ENCODE measurements at places on chromosomes 1 and 21.

DNA sequence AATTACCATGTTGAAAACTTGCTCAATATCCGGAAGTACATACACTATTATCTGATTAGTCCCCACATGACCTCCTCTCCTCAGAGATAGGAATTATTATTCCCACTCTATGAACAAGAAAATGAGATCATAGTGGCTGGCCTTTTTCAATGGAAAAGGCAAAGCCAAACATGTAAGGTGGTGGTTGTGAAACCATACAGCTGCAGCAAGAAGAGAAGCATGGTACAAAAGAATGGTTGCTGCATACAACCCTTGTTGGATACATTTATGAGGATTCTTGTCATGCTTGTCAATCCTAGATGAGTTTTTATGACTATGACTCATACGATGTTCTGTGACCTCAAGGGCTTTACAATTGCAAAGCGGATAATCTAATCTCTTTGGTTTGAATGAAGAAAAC lies 514.7 kb downstream of the PLPP3 start:
- DNase-seq: no peak

DNA sequence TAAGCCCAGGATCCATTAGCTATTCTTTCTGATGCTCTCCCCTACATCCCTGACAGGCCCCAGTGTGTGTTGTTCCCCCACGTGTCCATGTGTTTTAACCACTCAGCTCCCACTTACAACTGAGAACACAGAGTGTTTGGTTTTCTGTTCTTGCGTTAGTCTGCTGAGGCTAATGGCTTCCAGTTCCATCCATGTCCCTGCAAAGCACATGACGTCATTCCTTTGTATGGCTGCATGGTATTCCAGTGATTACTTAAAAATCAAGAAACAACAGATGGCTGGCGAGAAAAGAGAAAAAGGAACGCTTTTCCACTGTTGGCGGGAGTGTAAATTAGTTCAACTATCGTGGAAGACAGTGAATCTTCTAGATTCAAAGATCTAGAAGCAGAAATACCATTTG lies 556.0 kb downstream of the PTPRC start:
- DNase-seq: no peak

- no peak for DNase-seq
These were observed 13.4 kb downstream of the C1QB start for GRCh38 chr1:22666412-22666811.

- no peak for DNase-seq
These were observed at the start of gene PLEKHG5 for GRCh38 chr1:6491480-6491962. TSS of gene PLEKHG5 (minus strand) at chr1:6491667. CDS start at chr1:6477571, 14,096 bp downstream.

- no peak for DNase-seq
These were observed 3.5 kb downstream of the PTCH2 start for GRCh38 chr1:44839576-44839975.

DNA sequence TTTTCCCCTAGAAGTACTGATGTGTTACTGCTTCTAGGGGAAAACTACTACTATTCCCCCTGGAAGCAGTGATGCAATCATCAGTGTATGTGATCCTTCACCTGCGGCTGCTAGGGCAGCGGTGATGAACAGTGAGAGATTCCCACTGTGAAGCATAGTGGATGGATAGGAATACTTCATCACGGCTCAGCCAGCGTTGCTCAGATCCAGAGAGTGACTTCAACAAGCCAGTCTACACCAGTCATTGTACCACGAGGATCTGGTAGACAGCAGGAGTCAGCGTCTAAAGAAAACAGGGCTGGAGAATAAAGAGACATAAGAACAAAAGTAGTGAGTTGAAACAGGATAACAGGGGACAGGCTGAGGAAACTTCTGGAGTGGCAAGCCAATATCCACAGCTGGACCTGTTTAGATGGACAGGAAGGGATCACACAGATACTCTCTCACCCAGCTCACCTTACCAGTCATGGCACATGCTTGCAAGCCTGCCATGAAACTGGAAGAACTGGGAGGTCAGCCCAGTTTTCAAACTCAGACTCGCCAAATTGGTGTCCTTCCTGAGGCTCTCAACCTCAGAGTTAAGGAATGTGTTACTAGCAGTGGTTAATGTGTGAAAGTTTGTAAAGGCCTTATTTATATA lies 42.4 kb upstream of the LRRC52 start:
- DNase-seq: no peak

- DNase-seq: no peak
These were observed 55.4 kb upstream of the GRHL3 start for GRCh38 chr1:24263746-24264145.

GRCh38 chr1:181310560-181310959 lies 172.8 kb upstream of the CACNA1E start:
- DNase-seq: no peak

- DNase-seq: no peak
These were observed 134.7 kb downstream of the ST6GALNAC3 start for GRCh38 chr1:76209238-76209637.

- peak; percentile 51 for DNase-seq
These were observed 25.2 kb upstream of the RCAN1 start for GRCh38 chr21:34639882-34640788.

GRCh38 chr1:193417945-193418744 lies 231.7 kb upstream of the B3GALT2 start:
- no peak for DNase-seq

DNA sequence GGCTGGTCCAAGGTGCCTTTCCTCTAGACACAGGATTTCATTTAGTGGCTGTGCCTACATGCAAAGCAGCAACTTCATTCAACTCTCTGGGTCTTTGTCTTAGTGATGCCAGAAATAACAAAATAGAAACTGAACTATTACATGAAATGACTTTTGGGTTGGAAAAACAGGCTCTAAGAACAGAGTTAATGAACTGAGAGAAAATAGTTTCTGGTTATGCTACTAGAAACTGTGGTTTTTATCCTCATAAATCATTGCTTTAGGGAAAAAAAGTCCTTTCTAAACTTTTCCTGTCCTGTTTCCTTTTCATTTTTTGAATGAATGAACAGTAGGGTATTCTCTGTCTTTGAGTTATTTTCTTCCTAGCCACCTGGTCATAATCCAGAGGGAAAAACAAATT lies 424.0 kb downstream of the KIF26B start:
- DNase-seq: no peak

GRCh38 chr1:14919751-14920150 lies 233.8 kb upstream of the TMEM51 start:
- DNase-seq: no peak

GRCh38 chr1:215597961-215598360 lies 30.9 kb downstream of the KCTD3 start:
- no peak for DNase-seq

DNA sequence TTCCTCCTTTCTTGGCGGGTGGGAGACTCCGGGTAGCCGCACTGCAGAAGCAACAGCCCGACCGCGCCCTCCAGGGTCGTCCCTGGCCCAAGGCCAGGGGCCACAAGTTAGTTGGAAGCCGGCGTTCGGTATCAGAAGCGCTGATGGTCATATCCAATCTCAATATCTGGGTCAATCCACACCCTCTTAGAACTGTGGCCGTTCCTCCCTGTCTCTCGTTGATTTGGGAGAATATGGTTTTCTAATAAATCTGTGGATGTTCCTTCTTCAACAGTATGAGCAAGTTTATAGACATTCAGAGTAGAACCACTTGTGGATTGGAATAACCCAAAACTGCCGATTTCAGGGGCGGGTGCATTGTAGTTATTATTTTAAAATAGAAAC lies 2.5 kb downstream of the OLIG2 start:
- no peak for DNase-seq

GRCh38 chr1:183804916-183805841 lies at the start of gene RGL1:
TSS of gene RGL1 (plus strand) at chr1:183805120. CDS start at chr1:183805298, 178 bp downstream.
- DNase-seq: peak; percentile 14

- no peak for DNase-seq
These were observed 219.8 kb downstream of the DAB1 start for GRCh38 chr1:57204091-57204490.

- DNase-seq: no peak
These were observed 36.8 kb upstream of the COL6A2 start for GRCh38 chr21:46061063-46061462.

DNA sequence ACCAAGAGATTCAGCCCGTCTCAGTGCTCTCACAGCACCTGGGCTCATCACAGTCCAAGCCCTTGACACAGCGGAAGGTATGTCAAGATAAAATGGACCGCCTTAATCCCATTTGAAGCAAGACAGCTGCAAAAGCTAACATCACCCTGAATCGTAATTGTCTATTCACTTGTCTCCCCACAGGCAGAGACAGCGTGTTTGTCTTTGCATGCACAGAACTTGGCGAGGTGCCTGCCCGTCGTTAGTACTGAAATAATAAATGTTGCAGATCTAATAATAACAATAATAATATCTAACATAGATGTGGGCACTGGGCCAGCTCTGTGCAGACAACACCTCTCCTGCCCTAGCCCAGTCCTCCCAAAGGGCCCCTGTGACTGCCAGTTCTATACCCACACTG lies 271.7 kb downstream of the NPHP4 start:
- no peak for DNase-seq

DNA sequence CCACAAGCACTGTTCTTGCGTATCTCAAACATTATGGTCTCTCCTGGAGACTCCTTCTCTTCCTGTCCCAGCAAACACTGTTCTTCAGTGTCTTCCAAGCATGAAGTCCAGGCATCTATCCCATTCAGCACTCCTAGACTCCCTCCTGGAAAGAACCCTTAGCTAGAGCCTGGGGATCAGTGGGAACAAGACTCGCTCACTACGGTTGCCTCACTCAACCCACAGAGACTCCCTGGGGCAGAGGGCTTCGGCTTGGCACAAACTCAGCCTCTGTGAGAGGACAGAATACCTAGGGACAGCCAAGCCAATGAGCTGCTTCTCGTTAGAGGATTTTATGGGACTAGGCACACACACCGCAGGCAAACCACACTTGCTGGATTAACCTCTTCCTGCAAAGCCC lies 86.5 kb upstream of the IPO9 start:
- DNase-seq: no peak

GRCh38 chr21:41427556-41427955 lies 1.5 kb downstream of the MX1 start:
- DNase-seq: no peak

GRCh38 chr1:100869996-100870395 lies 24.6 kb downstream of the EXTL2 start:
- DNase-seq: no peak

- no peak for DNase-seq
These were observed 23.5 kb downstream of the ANGPTL1 start for GRCh38 chr1:178847396-178847849.

GRCh38 chr1:43934101-43934985 lies 742 bp downstream of the ARTN start:
- DNase-seq: peak; percentile 75

DNA sequence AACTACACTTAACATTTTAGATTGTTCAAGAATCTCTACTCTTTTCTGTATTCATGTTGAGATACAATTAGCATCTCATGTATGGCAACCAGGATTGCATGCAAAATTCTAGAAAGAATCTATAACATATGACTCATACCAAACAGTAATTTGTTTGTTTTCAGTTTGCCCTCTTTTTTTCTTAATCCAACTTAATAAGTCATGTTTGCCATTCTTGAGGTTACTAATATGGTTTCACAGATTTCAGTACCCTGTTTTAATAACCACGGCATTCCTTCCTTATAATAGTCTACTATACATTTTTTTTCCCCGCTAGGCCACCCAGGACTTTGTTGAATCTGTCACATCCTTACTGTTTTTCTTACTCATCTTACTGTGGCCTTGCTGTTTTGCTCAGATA lies 140.8 kb downstream of the FMN2 start:
- DNase-seq: no peak

DNA sequence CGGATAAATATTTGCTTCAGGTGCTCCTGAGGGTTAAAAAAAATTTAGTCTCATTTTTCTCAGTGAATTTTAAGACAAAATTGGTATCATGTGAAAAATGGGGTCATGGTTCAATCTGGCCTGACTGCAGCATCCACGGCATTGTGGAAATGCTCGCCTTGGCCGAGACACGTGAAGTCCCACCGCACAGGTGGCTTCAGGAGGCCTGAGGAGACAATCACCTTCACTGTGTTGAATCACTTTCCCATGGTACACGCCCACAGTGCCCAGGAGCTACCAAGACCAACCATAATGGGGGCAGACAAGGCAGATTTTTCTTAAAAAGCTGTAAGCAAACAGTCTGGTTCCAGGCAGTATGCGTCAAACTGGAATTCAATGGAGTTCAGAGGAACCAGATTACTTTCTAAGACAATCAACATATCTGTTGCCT lies 11.0 kb upstream of the CPLANE2 start:
- DNase-seq: no peak

DNA sequence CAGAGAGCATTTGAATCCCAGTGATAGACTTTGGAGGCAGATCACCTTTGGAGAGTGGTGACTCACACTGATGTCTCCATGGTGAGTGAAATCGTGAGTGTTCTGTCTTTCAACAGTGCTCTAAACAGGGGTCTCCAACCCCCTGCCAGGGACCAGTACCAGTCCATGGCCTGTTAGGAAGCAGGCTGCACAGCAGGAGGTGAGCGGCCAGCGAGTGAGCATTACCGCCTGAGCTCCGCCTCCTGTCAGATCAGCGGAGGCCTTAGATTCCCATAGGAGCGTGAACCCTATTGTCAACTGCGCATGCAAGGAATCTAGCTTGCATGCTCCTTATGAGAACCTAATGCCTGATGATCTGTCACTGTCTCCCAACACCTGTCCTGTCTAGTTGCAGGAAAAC lies 61.8 kb upstream of the B3GALNT2 start:
- DNase-seq: no peak

DNA sequence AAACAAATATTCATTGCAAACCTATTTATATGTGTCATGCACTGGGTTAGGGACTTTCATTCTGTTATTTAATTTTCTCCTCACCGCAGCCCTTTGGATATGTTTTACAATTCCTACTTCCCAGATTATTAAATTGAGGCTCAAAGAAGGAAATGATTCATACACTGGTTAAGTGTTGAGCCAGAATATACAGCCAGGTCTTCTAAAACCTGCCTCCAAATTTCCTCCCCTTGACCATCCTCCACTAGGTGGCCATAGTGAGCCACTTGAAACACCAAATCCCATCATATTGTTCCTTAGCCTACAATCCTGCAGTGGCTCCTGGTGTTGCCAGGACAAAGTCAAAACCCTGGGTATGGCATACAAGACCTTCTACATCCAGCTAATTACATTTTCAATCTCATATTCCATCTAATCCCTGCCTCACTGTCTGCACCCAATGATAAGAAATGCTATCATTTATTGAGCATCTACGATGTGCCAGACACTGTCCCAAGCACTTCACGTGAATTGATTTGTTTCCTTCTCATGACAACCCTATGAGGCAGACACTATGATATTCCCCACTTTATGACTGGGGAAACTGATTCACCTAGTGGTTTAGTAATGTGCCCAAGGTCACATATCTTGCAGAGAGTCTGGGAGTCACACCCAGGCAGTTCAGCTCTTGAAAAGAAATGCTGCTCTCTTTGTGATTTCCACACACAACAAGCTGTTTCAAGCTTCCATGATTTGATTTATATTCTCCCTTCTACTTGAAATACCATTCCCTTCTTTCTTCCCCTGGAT lies 23.6 kb upstream of the KIRREL1 start:
- DNase-seq: peak; percentile 16
